Dermis lymphatic vessel endothelial cell (primary cell): ENCODE measurements at places on chromosomes 4 and X. TPM values are rescaled to one million over a fixed set of nuclear protein-coding genes. Genes with fewer than 3 reads are reported as not detected.

Gene SLC25A31
- not detected in 2 replicates for total RNA-seq

Gene AMTN
- not detected in 2 replicates for total RNA-seq

Gene CLIC2
- total RNA-seq, result 11.3 and 27.2 TPM in 2 replicates

Gene ELK1
- total RNA-seq, result 10.3 and 10.9 TPM in 2 replicates
